ENCODE measurements at places on chromosomes 13 and 19.

GRCh38 chr19:34041925-34042521, 130.3 kb upstream of the LSM14A start:
- DNase-seq = peak; percentile 44

GRCh38 chr19:7007859-7008258, 13.4 kb downstream of the MBD3L2B start:
- no peak for DNase-seq

DNA sequence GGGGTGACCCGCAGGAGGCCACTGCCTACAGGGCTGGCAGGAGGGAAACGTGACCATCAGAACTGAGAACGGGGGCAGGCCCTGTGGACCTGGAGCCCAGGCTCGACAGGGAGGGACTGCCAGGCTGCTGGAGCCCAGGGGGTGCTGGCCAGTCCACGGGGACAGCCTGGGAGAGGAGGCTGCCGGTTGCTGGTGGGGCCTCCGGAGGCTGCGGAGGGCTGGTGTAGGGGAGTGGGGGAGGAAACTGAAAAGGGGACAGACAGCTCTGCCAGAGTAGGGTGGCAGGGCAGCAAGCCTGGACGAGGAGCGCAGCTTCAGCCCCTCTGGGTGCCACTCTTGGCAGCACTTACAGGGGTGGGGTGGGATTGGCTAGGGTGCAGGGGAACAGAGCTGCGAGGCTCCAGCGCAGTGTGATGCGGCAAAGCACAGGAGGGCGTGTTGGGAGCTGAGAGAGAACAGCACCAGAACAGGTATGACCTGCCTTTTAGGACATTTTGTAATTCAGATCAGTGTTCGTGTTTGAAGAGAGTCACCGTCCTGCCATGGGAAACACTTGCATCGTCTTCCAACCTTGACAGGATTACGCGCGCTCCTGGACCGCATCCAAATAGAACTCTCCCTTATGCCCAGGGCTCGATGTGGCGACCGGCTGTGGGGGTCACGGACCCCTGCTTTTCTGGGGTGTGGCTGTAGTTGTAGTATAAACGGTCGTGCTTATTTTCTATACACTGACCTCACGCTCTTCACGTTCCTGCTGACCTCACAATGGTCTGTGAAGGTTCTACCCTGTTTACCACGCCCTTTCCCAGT, 19.9 kb upstream of the ARHGEF7 start:
- no peak for DNase-seq

DNA sequence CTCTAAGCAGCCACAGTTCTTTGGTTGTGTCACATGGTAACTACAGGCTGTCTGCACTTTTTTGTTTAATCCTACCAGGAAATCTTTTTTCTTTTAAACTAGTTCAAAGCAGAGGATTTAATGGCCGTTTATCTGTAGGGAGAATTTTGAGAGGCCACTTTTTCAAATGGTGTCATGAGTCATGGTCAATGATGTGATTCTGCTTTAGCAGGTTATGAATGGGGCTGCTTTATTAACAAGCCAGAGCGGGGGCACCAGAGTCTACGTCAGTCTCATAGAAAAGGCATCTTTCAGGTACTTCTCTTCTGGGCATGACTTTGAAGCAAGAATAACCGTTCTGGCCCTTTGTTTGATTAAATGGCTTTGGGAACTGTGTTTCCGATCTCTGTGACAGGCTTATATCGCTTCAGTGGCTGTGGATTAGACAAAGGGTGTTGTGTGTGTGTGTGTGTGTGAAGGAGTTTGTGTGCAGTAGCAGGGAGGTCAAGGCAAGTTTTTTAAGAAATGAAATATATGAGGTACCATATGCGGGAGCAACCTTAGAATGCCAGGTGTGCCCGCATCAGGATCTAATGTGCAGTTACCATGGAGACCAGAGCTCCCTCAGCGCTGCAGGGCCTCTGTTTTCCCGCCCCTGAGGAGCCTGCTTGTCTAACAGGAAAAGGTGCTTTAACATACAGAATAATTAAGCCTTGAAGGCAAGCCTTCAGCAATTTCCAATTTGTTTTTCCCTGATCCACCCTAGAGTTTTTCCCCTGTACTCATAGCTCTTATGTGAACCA, 120.5 kb downstream of the KATNAL1 start:
- DNase-seq = no peak

DNA sequence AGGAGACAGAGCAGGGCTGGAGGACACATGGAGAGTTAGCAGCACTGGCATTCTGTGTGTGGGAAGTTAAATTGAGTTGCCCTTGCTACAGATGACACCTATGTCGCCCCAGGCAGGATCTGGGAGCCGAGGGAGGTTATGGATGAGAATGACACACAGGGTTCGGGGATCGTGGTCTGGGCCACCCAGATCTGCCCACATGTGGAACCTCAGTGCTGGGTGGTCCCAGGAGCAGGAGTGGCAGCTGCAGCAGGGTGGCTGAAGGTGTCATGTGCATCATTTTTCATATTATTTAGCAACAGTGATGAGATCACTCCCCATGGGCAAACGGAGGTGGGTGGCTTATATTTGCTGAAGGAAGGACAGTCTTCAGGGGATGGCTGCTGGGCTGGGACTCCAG, 3.2 kb downstream of the IL17D start:
- no peak for DNase-seq

GRCh38 chr19:3234800-3235199, 10.3 kb downstream of the CELF5 start:
- no peak for DNase-seq

GRCh38 chr19:10420444-10421239, at the start of gene PDE4A:
Gene PDE4A (plus strand): TSS chr19:10420538. CDS start chr19:10420765, 227 bp downstream.
- DNase-seq = no peak

DNA sequence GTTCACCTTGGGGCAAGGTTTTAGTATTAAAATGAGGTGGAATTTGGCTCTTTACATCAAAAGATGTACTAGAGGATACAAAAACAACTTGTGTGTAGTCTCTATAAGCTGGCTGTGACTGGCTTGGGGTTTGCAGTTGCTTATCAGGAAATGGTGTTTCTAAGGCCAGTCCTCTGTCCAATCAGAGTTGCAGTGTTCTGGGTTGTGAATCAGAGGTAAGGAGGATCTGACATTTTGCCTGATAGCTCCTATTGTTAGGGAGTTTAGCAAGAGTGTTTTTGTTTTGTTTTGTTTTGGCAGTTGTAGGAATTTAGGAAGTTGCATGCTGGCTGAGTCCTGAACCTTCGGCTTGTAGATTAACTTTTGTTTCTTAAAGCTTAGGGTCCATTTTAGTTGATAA, 20.1 kb upstream of the ESD start:
- no peak for DNase-seq

- no peak for DNase-seq
These were observed 1163.1 kb upstream of the MIR17HG start for GRCh38 chr13:90184355-90184754.

DNA sequence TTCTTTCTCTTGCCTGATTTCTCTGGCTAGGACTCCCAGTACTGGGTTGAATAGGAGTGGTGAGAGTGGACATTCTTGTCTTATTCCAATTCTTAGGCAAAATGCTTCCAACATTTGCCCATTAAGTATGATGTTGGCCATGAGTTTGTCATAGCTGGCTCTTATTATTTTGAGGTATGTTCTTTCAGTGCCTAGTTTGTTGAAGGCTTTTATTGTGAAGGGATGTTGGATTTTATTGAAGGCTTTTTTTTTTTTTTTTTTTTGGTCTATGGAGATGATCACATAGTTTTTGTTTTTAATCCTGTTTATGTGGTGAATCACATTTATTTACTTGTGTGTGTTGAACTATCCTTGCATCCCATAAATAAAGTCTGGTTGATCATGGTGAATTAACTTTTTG, 19.8 kb downstream of the NHLRC3 start:
- no peak for DNase-seq

DNA sequence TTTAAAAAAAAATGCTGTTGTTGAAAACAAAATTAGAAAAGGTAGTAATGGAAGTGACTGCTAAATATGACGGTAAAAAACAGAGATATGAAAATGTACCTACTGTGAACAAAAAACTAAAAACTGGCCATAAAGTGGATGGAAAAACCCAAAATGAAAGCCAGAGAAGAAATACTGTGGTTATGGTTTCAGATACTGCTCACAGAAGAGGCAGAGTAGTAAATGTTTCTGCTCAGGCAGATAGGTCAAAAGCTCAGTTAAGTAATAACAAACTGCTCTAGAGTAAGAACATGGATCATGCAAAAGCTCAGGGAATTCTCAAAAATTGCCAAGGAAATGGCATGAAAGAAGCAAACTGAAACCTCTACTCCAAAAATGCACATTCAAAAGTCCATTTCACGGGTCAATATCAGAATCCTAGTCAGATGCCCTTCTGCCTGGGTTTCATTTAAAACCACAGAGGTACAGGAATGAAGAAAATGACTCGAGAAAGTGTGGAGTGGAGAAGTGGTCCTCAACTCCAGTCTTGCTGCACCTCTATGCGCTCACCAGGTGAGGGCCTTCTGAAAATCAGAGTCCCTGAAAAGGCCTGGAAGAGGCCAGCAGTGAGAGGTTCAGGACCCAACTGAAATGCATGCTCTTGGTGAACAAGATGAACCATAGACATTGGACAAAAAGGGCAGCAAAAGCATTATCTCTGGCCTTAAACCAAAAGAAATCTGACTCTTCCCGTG, 315.0 kb upstream of the SPRY2 start:
- no peak for DNase-seq

DNA sequence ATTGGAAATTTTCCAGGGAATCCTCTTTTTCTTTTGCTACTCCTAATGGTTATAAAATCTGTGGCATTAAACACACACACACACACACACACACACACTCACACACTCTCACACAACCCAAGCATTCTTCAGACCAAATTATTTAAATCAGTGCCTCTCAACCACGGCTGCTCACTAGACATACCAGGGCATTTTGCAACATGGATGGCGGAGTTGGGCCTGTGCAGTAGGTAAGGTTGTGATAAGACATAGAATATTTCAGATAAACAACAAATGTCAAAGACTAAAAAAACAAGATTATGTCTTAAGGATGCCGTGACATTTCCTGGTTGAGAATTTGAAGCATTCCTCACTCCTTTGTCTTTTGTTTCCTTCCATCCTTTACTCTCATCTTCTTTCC, 443.1 kb downstream of the MYO16 start:
- DNase-seq = no peak

DNA sequence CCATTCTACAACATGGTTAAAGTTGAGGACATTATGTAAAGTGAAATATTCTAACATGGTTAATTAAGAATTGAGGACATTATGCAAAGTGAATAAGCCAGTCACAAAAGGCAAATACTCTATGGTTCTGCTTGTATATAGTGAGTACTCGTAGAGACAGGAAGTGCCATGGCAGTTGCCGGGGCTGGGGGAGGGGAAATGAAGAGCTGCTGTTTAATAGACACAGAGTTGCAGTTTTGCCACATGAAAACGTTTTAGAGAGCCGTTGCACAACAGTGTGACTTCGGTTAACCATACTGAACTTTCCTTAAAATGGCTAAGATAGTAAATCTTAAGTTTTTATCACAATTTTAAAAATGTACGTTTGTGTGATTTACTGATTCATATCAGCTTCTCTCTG, 176.9 kb downstream of the SHISA2 start:
- DNase-seq = no peak

DNA sequence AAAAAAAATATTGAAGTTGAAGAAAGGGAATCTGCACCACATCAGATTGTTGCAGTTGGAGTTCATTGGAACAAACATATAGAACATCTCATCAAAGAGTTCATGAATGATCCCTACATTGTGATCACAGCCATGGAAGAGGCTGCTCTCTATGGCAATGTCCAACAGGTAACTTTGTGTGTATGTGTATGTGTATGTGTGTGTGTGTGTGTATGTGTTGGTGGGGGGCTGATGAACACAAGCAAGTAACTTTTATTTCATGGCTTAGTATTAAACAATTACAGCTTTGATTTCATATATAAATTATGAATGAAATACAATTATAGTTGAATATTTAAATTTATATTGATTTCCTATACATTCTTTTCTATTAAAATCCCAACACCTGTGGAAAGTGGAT, 69.4 kb downstream of the SLC7A9 start:
- DNase-seq = no peak

GRCh38 chr13:50357136-50357535, 341.9 kb downstream of the KCNRG start:
- DNase-seq = no peak

DNA sequence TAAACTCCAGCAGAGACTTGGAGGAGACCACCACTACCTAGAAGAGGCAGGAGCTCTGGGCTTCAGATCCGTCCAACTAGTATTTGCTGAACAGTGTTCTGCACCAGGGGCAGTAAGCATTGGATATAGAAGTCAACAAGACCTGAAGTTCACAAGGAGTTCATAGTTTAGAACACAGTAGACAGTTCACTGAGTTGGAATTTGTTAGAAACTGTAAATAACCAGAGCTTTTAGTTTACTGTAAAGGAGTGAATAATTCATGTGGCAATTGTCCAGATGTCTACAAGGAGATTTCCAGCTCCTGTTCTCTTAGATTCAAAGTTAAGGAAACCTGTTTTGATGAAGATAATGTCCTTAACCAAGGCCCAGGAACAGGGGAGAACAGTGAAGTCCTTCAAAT, 128.9 kb downstream of the COG6 start:
- peak; percentile 31 for DNase-seq

GRCh38 chr13:77218274-77218673, 108.6 kb downstream of the MYCBP2 start:
- no peak for DNase-seq

- no peak for DNase-seq
These were observed 118.4 kb upstream of the OBI1 start for GRCh38 chr13:78777396-78777795.

DNA sequence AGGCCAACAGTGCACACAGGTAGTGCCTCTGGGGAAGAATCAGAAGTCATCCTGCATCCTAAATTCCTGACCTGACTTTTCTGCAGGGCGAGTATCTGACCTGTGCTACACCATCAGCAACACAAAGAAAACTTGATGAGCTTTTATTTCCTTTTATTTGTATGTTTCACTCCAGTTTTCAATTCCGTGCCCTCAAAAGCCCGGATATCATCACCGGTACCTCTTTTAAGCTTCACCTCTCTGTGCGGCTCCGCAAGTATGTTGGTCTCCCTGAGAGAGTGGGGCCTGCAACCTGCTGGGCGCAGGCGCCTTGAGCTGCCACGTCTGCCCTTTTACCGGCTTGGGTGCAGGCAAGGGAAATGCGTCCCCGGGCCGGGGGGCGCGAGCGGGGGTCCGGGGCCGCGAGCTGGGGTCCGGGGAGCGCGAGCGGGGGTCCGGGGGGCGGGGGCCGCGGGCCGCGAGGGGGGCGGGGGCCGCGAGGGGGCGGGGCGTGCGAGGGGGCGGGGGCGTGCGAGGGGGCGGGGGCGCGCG, 4.3 kb upstream of the DUXA start:
- DNase-seq = peak; percentile 35

DNA sequence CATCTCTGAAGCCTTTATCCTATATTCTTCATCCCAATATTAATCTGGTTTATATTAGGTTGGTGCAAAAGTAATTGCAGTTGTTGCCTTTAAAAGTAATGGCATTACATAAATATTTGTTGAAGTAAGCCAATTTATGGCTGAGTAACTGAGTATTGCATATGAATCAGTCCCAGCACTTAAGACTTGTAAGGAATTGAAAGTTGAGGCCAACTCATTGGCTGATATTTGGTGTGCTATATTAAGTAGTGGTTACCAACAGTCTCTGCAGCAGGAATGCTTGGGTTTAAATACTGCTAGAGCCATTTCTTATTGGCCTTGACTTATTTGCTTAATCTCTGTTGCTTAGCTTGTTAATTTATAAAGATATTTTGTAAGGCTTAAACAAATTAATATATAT, 460.7 kb downstream of the GPC6 start:
- DNase-seq = peak; percentile 43

GRCh38 chr19:48390188-48391099, 907 bp downstream of the KDELR1 start:
- peak; percentile 63 for DNase-seq

GRCh38 chr19:2719920-2720776, 1.0 kb downstream of the DIRAS1 start:
- DNase-seq = peak; percentile 56

All from AG10803 (cell line).